ENCODE measurements at places on chromosomes 5 and 9.
A peak's percentile ranks its signal among the peaks of the same experiment; 100 is the strongest.

DNA sequence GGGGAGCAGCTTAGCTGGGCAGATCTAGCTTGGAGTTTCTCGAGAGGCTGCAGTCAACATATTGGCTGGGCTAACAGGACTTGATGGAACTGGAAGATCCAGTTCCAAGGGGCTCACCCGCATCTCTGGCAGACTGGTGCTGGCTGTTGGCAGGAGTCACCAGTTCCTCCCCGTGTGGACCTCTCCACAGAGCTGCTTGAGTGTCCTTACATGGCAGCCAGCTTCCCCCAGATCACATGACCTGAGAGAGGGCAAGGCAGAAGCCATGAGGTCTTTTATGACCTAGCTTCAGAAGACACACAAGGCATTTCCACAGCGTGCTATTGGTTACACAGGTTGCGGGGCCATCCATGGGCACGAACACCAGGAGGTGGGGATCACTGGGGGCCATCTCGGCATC is 26.4 kb upstream of the RXRA start:
- DNase-seq = no peak

GRCh38 chr9:104456831-104457230 is 47.2 kb upstream of the OR13F1 start:
- DNase-seq = no peak

GRCh38 chr5:159786901-159787691 is 129.2 kb upstream of the ADRA1B start:
- DNase-seq = no peak

- no peak for DNase-seq
These were observed 65.8 kb upstream of the STXBP1 start for GRCh38 chr9:127546125-127546832.

DNA sequence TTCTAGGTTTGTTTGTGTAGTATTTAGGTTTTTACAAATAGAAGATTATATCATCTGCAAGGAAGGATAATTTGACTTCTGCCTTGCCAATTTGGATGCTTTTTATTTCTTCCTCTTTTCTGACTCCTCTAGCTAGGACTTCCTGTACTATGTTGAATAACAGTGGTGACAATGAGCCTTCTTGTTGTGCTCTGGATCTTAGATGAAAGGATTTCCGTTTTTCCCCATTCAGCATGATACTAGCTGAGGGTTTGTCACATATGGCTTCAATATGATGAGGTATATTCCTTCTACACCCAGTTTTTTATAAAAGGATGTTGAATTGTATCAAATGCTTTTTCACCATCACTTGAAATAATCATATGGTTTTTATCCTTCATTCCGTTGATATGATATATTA is 101.4 kb downstream of the FBXO4 start:
- no peak for DNase-seq

GRCh38 chr5:178404987-178405386 is 172.4 kb upstream of the PHYKPL start:
- DNase-seq = no peak

- peak; percentile 21 for DNase-seq
These were observed 148.0 kb downstream of the RORB start for GRCh38 chr9:74645007-74645639.

GRCh38 chr9:97359147-97359546 is 51.7 kb downstream of the CCDC180 start:
- no peak for DNase-seq

- DNase-seq = no peak
These were observed 161.8 kb upstream of the CLINT1 start for GRCh38 chr5:158020555-158021418.

DNA sequence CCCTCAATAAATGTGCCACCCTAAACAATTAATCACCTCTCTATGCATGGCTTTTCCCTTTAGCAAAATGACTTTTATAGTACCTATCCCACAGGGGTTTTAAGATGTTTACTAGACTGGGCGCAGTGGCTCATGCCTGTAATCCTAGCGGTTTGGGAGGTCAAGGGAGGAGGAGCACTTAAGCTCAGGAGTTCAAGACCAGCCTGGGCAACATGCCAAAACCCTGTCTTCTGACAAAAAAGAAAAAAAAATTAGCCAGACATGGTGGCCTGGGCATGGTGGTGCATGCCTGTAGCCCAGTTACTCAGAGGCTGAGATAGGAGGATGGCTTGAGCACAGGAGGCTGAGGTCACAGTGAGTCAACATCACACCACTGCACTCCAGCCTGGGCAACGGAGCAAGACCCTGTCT is 13.5 kb downstream of the SH3TC2 start:
- DNase-seq = no peak

- DNase-seq = no peak
These were observed 8.9 kb upstream of the DBN1 start for GRCh38 chr5:177482359-177482795.

DNA sequence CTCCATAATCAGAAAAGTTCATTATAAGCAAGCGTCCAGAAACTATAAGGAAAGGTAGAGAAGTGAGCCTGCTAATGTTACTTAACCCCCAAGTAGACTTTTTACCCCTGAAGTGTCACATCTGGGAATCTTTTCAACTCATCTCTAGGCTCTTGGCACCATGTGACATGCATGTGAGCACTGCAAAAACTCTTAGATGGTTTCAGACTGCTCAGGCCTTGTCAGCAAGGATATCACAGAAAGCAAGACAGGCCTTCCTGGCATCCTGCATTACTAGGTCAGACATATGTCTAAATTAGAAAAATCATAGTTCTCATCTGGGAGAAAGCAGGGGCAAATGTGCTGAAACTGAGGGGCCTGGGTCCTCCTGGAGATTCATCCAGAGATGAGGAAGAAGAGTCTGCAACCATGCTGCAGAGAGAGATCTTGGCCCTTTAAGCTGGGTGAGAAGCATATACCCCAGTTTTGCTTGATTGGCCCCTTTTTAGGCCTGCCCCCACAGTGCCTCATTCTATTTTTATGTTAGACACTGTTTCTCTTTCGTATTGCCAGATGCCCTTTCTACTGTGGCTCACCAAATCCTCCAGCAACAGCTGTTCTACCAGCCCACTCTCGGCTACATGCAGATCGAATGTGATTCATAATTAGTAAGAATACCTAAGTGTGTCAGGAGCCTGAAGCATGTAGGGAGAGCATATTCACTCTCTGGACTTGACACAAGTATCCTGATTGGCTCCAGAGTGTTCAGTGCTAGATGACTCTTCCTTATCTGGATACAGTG is 19.0 kb downstream of the TMEM8B start:
- no peak for DNase-seq

GRCh38 chr9:98092613-98092931 is 26.4 kb downstream of the TRIM14 start:
- no peak for DNase-seq

GRCh38 chr5:54990841-54991258 is 5.5 kb upstream of the ESM1 start:
- DNase-seq = no peak

DNA sequence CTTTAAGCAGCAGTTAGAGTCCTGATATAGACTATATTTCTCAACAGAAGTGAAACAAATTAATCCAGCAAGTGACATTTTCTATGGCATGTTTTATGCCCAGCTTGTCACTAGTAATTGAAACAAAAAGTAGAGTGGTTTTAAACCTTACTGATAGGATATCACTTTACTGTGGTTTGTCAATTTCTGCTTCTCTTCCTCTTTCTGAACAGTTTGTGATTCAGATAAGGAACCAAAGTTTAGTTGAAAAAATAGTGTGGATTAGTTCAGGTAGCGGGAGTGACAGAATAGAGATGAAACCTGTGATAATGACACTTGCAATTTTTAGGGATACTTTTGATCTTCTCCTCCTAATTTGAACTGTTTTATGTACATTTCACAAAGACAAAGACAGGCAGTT is 485.7 kb upstream of the EDIL3 start:
- DNase-seq = no peak
